ENCODE measurements at places on chromosomes 2 and 18. TPM values are rescaled to one million over a fixed set of nuclear protein-coding genes. Genes with fewer than 3 reads are reported as not detected.

LYPD6B gene
- polyA plus RNA-seq = 53.0 TPM

SERPINB12 gene
- polyA plus RNA-seq = 1.1 TPM

DNA sequence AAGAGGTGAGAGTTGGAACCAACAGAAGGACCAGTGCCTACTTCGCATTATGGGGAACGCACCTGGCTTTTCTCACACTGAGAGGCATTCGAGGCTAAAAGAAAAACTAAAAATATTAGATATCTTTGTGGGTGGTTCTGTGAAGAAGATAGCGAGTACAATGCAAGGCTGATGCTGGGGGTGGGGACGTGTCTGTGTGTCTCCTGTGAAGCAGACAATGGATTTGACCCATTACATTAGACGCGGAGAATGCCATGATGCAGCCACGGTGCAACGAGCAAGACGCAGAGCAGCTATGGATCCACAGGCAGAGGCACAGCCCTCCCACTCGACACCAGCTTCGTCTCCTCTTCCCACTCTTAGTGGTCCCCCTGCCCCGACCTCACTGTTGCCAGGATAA lies 61.0 kb downstream of the ADCY3 start:
- no peak for DNase-seq

DNA sequence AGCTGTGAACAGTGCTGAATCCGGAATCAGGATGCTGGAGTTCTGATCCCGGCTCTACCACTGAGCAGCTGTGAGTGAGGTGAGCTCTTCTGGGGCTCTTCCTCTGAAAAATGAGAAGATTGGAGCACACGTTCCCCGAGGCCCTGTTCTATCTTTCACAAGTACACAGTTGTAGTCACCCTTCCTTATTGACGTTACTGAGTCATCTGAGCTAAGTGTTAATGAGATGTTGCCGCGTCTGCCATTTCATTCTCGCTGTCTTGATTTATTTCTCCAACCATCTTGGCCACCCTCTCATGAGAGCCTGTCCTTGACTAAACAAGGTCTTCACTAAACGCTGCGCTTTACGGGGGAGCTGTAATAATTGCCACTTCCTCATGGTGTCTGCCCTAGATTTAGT lies 31.9 kb upstream of the EFR3B start:
- DNase-seq = no peak

GRCh38 chr2:109724533-109725460 lies 69.3 kb upstream of the RGPD5 start:
- no peak for DNase-seq

GRCh38 chr2:118062669-118063068 lies 25.6 kb upstream of the INSIG2 start:
- no peak for DNase-seq

SRD5A2 gene
- 1.8 TPM for polyA plus RNA-seq

UGT1A6 gene
- 3.0 TPM for polyA plus RNA-seq

DNA sequence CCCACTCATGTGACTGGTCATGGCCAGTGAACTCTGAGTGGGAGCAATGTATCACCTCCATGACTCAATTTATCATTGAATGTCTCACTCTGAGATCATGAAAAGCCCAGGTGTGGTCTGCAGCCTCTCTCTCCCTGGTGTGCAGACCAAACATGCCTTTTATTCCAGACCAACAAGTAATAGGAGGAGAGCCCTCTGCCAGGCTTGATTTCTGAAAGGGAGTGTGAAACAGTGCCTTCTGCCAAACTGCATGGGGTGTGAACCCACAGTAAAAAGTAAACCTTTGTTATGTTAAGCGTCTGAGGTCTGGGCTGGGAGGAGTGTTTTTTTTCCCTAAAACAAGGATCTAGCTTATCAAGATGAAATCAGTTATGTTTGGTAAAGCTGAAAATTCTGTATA lies 601.2 kb downstream of the ADCYAP1 start:
- no peak for DNase-seq

DNA sequence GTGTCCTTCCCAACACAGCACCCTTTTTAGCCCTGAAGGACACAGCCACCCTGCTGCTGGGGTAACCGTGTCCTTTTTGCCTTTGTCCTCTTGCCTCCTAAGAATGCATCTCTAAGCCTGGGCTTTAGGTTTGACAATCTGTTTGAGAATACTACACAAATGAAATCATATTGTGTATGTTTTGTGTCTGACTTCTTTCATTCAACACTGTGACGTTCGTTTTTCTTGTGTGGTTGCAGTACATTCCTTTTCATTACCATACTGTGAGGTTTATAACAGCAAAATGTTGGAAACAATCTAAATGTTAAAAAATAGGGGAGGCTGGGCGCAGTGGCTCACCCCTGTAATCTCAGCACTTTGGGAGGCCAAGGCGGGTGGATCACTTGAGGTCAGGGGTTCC lies 11.2 kb downstream of the ASPRV1 start:
- no peak for DNase-seq

DNA sequence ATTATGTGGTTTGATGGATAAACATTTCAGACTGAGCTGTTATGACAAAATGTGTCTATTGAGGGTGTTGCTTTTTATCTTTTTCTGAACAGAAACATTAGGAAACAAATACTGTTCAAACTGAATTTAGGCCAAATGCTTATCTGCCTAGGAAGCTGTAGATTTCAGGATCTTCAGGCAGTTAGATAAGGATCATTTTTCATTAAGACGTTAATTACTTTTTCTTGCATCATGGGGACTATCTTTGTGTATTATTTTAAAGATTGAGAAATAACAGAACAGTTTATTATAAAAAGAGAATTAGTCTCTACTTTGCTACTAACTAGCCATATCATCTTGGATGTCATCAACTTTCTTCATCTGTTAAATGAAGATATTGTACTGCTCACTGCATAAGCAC lies 107.5 kb downstream of the TTC27 start:
- no peak for DNase-seq

DNA sequence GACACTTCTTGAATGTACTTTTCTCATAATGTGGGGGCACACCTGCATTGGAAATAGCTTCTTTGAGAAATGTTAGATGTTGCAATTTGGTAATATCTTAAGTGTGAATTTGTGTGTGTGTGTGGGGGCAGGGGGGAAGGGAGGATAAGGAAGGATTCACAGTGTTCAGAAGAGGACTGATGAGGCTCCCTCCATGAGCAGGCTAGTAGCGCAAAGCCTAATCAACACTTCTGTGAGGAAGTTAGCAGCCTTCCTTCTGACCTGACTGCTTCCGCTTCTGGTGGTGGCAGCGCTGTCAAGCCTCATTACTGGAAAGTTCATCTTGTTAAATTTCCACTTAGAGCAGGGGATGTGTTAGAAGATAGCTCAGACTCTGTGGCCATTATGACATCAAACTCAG lies 295.4 kb upstream of the SPRED2 start:
- no peak for DNase-seq

DPYSL5 gene
- polyA plus RNA-seq = 22.3 TPM

MYO5B gene
- polyA plus RNA-seq = 31.8 TPM

DNA sequence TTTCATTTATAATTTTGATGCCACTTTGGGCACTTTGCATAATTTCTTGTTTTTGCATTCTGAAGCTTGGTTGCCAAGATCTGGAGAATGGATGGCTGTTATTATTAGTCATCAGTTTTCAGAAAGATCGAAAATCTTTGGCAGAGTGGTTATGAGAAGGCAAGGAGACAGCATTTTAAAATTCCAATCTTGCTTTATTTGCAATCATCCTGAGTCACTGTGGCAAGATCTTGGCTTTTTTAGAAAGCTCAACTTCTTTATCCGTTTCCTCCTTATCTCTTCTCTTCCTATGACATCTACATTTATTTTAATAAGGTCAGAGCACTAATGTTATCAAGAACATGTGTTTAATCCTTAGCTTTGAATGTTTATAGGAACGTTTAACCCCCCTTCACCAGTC lies 31.1 kb upstream of the EIF2AK3 start:
- DNase-seq = no peak

- DNase-seq = no peak
Measured at GRCh38 chr18:59646228-59646962, 50.8 kb downstream of the CCBE1 start.

- DNase-seq = no peak
Measured at GRCh38 chr2:240702640-240703011, 11.0 kb downstream of the AQP12A start.

METTL8 gene
- 21.7 TPM for polyA plus RNA-seq

DNA sequence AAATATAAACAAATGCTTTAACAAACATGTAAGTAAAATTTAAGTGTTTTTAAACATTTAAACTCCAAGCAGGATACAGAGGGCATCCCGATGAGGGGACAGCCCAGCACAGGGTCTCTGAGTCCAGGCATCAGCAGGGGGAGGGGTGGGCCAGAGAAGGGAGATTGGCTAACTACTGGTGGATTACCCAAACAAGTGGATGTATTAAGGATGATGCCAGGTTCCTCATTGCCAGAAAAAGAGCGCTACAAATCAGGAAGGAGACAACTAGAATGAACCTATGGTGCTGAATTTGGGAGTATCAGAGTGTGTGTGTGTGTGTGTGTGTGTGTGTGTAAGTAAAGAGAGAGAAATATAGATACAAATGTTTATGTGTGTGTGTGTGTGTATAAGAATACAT lies 162.0 kb upstream of the RMP24 start:
- DNase-seq = no peak

All from testis (tissue), 5 donors.